Stimulated activated CD4-positive, alpha-beta T cell treated with anti-CD3 and anti-CD28 coated beads, Interleukin-4, amount 100 ng/mL, for 1 hour (primary cell): ENCODE measurements at places on chromosomes 16 and 17.

- DNase-seq = no peak
These were observed 39.2 kb downstream of the NDE1 start for GRCh38 chr16:15689290-15689689.

GRCh38 chr17:1074886-1075605 is 78.1 kb downstream of the TIMM22 start:
- DNase-seq = no peak

DNA sequence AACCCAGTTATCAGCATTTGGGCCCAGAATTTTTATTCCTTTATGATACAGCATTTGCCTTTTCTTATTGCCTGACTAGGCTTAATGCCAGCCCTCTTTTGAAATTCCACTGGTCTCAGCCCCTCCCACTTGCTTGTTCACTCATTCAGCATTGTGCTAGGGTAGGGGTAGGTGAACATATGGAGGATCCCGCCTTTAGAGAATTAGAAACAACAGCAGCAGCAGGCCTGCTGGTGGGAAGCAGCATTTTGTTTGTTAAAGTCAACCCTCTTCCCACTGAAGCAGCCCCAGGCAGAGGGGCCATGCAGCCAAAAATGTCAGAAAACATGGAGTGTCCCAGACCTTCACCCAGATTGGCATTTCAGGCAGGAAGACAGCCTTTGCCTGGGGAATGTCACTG is 1355.2 kb downstream of the CDH8 start:
- DNase-seq = no peak

DNA sequence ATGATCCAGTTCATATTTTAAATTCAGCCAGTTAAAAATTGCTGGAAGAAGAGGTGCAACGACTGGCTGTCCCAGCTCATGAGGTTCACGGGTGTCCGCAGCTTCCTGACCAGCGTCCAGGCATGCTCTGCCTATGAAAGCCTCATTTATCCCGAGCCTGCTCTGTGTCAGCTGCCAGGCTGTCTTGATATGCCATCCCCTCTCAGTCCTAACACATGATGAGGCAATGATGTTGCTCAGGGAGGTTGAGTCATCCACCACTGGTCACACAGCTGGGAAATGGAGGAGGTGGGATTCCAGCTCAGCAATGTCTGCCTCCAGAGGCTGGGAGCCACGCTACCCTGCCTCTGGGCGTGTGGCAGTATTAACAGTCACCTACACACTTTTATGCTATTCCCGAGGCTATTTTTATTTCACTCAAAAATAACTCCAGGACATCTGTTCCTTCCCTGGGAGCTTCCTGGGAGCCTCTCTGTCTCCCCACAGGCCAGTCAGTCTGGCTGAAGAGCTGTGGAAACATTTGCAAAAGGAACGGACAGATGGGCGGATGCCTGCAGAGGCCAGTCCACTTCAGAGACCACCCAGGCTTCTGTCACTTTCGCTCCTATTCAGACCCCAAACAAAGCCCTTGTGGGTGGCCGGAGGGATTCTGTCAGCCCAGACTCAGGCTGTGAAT is 22.5 kb downstream of the RAB11FIP4 start:
- no peak for DNase-seq

GRCh38 chr17:44677136-44677535 is 12.4 kb downstream of the CCDC43 start:
- DNase-seq = no peak

DNA sequence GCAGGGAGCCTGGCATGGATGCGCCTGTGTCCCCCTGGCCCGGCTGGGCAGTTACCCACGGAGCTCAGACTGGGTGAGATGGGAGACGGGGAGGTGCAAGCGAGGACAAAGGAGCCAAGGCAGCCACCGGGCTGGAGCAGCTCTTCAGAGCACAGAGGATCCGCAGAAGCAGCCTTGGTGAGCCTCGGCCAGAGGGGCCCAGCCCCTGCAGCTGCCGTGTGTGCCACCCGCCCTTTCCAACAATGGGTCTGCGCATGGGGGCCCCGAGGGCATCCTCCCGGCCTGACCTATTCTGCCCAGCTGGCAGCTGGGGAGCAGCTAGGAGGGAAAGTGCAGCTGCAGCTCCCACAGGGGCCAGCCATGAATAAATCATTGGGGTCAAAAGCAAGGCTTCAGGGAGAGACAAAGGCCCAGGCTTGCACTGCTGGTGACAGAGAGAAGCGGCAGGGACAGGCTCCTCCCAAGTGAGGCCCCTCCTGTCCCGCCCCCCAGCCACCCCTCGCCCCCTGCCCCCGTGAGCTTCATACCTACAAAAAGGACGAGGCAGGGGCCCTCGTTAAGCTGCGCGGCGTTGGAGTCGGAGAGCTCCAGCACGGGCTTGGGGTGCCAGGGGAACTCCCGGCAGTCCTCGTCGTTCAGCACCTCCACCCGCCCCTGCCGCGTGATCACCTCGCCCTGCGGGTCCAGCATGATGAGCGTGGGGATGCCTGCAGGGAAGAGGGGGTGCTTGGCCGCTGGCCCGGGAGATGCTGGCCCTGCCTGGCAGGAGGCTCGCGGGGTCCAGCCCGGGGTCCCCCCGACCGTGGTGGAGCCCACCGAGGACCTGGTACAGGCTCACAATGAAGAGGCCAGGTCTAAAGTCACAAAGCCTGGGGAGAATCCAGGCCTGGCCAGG is 22.6 kb downstream of the MRM3 start:
- DNase-seq = no peak

DNA sequence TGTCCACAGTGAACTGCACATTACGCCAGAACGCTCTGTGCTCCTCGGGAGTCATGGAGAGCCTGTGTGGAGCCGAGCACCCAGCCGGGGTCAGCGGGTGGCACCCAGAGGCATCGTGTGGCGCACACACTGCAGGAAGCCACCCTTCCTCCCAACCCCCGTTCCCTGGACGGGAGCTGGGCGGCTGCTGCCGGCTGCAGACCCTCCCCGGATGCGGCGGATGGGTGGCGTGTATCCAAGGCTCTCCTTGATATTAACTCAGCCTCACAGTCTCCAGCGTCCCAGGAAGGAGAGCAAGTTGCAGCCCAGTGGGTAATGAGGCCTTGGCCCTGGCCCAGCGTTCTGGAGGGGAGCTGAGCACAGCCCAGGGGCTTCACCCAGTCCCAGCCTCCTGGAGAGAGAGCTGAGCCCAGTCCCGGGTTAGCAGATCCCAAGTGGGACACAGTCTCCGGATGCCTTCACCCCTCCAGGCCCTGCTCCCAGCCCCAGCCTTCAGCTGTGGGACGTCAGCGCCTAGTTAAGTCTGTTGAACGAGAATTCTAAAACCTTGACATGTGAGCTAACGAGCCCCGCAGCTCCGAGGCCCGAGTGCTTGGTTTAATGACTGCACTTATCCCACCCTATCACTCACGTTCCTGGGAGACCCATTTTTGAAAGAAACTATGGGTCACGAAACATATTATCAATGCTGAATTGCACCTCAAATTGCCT is 86.6 kb downstream of the TBC1D16 start:
- DNase-seq = no peak

- no peak for DNase-seq
These were observed 1.0 kb downstream of the TMEM114 start for GRCh38 chr16:8589057-8589899.

DNA sequence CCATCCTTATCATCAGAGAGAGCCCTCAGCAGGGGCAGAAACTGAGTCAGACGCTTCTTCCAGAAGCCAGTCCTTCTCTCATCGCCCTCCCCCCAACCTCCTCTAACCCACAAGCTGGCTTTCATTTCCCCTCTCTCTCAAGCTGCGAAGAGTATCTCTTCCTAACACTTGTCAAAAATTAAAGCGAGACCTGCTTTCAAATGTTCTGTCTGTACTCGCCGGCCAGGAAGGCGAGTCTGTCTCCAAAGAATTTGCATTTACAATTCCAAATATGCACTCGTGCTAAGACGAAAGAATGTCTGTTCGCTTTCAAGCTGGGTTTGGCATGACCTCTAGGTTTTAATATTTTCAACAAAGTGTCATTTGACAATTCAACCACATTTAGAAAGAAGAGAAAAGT is 140.4 kb downstream of the RGS9 start:
- no peak for DNase-seq

DNA sequence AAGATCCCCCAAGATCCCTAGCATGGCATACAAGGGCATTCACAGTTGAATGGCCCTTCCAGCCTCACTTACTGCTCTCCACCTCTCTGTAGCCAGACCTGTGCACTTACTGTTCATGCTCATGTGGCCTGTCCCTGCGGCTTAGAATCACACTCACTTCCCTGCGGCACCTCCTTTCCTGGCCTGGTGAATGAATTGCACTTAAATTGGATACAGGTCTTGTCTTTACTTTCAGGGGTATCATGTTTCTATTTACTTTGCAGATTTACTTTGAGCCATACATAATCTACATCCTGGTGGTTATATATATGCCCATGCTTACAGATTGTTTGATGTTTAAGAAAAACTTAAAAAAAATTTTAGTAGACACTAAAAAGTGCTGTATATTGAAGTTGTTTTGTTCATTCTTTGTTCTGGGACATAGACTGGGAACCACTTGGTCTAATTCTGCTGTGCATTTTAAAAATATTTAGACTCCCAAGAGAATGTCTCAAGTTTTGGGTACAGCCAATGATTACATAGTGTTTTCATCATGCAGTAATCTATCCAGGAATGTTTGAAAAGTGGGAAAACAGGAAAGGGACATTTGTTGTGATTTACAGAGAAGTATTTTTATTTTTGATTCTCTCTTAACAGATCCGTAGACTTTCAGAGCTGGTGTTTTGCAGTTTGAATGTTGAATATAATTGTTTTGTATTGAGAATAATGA is 63.9 kb downstream of the NUP88 start:
- DNase-seq = no peak

DNA sequence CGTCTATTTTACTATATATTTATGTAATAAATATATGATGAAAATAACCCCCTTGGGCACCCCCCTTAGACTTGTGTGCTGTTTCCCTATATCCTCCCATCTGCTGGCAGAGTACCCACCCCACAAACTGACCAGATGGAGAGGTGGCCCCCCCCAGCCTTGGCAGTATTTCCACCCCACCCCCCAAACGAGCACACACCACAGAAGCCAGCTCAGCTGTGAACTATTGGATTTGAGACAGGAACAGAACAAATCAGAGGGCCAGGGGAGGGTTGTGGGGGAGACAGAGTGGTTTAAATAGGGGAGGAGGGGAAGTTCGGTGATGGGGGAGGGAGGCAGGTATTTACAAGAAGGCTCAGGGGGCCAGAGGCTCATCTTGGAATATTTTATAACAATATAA is 7.8 kb downstream of the NR1D1 start:
- no peak for DNase-seq

- DNase-seq = no peak
These were observed 7.4 kb downstream of the NDRG4 start for GRCh38 chr16:58507195-58507962.

GRCh38 chr17:71168053-71168741 is 952.6 kb upstream of the SOX9 start:
- DNase-seq = no peak

DNA sequence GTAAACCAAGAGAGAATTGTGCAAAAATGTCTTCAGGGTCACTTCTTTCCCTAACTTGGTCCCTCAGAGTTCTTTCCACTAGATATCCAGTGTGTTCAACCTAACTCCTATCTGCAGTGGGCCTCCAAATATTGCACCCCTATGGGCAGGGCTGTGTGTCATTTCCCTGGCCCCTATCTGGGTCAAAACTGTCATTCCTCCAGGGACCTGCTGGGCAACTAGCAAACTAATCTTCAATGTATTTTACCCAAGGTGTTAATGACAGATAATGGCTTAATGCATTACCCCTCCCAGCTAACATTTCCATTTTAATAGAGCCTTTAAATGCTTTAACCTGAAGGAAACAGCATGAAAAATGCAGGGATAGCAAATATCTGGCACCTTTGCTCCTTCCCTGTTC is 25.8 kb upstream of the SKAP1 start:
- no peak for DNase-seq

DNA sequence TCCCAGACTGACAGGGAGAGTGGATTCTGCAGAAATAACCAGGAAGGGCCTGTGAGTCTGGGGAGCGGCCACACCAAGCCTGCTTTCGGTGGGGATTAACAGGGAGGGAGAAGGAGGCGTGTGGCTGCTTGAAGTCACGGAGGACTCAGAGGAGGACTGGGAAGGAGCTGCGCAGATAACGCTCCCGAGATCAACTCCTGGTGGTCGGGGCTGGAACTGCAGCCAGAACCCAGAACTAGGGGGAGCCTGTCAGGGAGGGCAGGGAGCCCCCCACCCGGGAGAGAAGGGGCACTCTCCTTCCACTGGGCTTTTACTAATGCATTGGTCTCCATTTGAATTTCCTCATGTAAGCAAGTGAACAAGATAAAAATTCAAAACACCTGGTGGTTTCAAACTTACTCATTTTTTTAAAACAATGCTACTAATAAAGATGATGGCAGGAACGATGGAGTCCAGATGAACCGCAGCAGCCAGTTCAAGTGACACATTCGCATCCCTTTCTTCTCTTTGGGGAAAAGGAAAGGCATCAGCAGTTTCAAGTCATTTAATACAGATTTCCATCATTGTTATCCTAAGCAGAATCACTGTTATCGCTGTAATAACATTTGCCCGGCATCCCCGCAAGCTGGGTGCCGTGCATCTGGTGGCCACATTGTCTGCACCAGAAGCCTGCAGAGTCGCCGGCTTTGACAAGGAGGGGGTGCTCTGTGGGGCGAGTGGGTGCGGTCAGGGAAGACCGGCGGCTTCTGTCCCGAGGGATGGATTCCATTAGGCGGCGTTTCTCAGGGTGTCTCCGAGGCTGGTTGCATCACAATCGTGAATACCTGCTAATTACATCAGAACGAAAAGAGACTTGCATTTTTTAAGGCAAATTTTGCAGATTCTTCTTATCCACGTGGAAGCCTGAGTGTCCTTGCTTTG is 183.0 kb downstream of the FOXL1 start:
- peak; percentile 57 for DNase-seq

DNA sequence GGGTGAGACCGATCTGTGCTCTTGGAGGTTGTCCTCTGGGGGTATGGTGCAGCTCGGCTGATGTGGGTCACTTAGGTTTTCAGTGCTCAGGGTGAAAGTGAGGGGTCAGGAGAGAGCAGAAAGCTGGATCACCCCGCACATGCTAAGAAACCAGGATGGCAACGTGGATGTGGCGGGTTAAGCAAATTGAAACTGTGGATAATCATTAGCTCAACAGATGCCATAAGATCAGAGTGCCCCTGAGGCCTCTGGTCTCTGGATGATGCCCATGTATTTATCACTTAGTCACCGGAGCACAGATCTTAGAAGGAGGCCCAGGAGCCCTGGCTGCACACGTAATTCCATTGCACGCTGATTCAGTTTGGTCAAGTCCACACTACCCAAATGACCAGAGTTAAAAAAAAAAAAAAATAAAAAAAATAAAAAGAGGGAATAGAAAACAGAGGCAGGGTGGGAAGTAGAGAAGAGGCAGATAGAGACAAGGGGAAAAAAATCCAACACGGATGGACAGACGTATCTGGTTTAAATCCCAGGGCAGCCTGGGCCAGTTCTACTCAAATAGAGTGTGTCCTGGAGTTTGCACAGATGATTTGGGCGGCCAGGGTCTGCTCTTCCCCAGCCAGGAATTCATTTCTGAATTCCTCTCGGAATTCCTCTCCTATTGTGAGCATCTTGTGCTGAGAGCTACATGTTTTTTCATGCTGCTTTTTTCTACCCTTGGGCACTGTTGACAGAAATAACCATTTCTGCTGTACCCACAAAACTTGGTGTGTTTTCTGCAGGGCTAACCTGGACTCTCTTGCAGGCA is 378.3 kb downstream of the CPPED1 start:
- DNase-seq = no peak
